Stimulated activated CD4-positive, alpha-beta T cell treated with anti-CD3 and anti-CD28 coated beads, Interleukin-1b, Interleukin-23, amount 100 ng/mL, for 1 hour (primary cell): ENCODE measurements at places on chromosomes 4 and X.

DNA sequence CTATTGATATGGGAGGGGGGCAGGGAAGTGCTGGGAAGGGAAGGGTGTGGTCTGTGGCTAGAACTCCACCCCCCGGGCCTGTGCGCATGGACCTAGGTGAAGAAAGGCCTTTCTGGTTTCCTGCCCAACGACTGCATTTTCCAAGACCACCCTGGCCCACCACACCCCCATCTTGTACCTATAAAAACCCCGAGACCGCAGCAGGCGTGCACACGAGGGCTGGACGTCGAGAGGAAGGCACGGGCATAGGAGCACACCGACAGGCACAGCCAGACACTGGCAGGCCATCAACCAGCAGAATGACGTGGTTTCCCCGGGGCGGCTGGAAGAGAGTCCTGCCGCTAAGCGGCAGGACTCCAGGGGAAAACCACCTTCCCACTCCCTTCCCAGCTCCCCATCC, 981.1 kb downstream of the PCDH7 start:
- DNase-seq = no peak

GRCh38 chr4:20323991-20324390, 72.3 kb downstream of the SLIT2 start:
- no peak for DNase-seq

DNA sequence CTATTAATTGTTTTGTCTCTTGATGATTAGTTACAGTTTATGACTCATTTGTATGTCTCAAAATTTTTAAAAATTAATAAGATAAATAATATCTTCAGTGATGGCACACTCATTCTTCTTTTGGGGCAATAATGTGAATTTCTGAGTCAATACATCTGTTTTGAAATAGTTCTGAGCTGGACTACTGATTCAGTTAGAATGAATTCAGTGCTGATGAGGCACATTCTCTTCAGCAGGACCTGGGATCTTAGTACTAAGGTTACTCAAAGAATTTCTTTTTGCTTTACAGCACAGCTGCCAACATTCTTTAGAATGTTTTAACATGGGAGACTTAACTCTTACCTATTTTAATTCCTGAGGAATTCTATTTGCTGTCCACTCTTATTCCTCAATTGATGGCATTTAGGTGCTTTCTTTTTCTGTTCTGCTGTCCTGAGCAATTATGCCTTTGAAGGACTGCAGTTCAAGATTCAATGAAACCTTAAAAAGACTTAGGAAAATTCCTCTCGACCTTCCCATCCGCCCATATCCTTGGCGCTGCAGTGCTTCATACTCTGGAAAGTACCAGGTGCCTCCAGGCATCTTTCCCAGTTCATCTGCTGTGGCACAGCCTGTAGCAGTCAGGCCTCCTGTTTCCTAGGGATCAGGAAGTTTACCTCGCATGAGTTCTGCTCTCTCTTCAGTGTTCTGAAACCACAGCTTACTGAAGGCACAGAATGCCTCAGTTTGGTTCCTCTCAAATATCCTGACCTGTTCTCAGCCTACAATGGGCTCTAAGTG, 213.7 kb downstream of the FSTL5 start:
- DNase-seq = no peak

DNA sequence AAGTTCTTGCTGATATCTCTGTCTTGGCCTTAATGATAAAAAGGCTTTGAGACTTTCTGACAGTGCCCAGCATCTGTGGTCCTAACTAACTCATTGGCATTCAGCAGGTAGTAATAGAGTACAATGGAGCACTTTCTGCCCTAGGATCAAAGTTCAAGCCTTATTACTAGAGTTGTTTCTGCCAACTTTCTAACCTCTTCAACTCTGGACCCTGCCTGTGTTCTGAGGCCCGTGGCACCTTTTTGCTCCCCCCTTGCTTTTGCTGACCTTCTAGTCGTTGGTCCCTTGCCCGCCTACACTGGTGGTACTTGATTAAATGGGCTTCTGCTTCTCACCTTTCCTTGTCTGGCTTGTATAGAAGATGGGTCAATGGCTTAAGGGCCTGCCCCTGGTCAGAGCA, 126.3 kb downstream of the PPARGC1A start:
- no peak for DNase-seq

- DNase-seq = no peak
Measured at GRCh38 chrX:131067216-131067615, 9.1 kb downstream of the ARHGAP36 start.

- no peak for DNase-seq
Measured at GRCh38 chr4:42736527-42737195, 79.8 kb upstream of the ATP8A1 start.

GRCh38 chrX:116298956-116299355, 128.4 kb downstream of the AGTR2 start:
- no peak for DNase-seq

DNA sequence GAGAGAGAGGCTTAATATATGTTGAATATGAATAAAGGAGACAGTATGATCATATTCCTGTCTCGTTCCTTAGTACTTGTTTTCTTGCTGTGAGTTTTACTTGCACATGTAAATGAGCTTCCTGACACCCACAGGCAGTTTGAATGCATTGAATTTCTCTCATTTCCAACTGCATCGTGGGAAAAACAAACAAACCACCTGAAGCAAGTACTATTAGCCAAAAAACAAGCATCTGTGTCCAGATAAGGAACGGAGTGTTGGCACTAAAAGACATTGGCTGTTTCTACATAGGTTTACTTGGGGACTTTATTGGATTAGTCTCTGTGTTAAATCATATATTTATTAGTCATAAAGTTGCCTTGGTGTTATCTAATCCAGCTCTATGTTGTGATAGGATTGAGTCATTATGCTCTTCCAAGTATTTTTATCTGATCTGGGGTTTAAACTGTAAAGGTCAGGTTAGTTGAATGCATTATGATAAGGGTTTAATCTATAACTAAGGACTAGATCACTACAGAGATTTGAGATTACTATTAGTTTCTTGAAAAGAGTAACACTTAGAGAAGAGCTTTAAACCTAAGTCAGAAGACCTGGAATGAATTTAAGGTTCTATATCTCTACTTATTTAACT, 339.0 kb upstream of the SPANXN4 start:
- DNase-seq = no peak

DNA sequence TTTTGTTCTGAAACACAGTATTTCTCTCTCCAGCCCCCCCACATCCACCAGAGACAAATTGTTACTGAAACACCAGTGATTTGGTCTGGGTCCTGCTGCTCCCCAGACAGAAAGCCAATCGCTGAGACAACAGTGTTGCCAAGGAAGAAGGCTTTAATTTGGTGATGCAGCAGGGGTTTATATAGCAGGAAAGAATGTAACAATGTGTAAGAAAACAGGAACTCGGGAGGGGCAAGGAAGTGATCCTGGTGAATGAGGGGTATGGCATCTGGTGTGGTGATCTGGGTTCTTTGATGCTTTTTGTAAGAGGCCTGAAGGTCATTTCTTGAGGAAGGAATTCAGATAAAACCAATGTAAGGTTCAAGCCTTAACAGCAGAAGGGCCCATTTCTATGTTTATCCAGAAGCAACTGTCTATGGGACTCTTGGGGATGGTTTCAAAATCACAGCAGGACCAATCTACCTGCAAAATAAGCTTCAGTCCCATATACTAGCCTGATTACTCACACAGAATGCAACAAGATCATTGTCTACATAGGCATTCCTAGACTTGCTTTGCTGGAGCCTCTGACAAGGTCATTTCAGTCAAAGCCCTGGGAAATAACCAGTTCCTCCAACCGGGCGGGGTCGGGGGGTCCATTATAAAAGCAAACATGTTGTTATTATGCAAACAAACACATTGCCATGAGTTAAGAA, 445.2 kb upstream of the ZFP42 start:
- DNase-seq = no peak

- no peak for DNase-seq
Measured at GRCh38 chr4:126708716-126709115, 924.0 kb upstream of the INTU start.

DNA sequence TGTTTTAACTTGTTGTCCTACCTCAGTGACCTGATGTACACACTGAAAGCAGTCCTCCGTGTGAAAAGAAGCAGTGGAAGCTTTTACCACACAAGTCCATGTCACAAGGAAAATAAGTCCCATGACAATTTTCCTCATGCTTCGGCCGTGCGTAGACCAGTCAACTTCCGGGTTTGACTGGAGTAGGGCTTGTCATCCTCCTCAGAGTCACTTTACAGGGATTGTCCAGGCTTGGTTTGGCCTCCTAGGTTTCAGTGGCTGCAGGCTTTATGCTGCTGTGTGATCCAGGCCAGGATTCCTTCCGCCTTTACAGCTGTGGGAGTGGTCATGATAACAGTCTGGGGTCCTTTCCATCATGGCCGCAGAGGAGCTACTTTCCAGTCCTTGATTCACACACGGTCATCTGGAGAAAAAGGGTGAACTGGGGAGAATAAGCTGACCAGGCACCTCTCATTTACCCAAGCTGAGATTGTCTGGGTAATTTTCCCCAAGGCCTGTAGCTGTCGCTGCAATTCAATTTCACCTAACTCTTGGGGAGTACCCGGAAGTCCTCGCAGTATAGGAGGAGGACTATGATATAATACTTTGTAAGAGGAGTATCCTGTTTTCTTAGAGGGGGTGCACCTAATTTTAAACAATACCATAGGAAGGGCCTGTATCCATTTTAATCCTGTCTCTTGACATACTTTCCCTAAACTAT, 206.1 kb upstream of the KLF8 start:
- no peak for DNase-seq
